ENCODE measurements at places on chromosomes 1 and 21. TPM values are rescaled to one million over a fixed set of nuclear protein-coding genes. Genes with fewer than 3 reads are reported as not detected.

DNA sequence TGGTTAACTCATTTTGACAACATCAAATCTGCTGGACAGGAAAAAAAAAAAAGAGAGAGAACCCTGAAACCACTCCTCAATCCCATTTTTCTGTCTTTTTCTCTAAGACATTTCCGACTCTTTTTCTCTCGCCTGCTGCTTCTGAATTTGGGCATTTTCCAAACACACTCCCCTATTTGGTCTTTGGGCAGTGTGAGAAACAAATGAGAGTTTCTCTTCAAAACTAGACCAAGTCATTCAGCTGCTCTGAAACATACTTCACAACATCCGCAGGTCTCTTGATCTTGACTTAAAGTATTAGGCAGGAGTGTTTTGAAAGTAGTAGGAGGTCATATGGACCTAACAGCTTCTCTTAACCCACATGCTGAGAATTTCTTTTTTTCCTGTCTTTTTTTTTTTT is 364.8 kb upstream of the ESRRG start:
- peaks cover 25% of the 10 kb centered on the region for H3K4me1 ChIP-seq
- DNase-seq: no peak
- H3K27me3 ChIP-seq: peaks cover 22% of the 10 kb centered on the region

- H3K27ac ChIP-seq: peak overlapping the region; percentile 73
- DNase-seq: no peak
- H3K4me3 ChIP-seq: no peak overlapping the region
- H3K27me3 ChIP-seq: no peaks in the 10 kb centered on the region
Observed at GRCh38 chr1:47875831-47876586, 121.2 kb downstream of the TRABD2B start.

DNA sequence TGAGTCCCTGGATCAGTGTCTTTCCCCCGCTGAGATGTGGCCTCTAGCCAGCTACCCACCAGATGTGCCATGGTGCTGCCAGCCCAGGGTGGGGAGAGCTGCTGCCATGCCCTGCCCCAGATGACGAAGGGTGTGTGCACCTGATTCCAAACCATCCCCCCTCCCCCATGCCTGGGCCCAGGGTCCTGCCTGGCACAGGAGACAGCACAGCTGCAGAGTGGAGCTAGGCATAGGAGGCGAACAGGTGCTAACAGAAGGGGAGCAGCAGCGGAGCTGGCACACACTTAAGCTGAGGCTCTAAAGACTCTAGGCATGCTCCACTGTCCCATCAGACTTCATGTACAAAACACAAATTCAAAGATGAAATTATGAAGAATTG is 9.0 kb upstream of the LDLRAP1 start:
- no peaks in the 10 kb centered on the region for H3K36me3 ChIP-seq
- DNase-seq: no peak

- H3K36me3 ChIP-seq: no peaks in the 10 kb centered on the region
- H3K4me1 ChIP-seq: peaks cover 26% of the 10 kb centered on the region
- peak overlapping the region; percentile 76 for H3K27ac ChIP-seq
- DNase-seq: no peak
- H3K4me3 ChIP-seq: no peak overlapping the region
Observed at GRCh38 chr1:213693864-213694263, 293.9 kb upstream of the PROX1 start.

Gene S100A8
- total RNA-seq: not detected

Gene SLC16A4
- total RNA-seq: 1.8 TPM

DNA sequence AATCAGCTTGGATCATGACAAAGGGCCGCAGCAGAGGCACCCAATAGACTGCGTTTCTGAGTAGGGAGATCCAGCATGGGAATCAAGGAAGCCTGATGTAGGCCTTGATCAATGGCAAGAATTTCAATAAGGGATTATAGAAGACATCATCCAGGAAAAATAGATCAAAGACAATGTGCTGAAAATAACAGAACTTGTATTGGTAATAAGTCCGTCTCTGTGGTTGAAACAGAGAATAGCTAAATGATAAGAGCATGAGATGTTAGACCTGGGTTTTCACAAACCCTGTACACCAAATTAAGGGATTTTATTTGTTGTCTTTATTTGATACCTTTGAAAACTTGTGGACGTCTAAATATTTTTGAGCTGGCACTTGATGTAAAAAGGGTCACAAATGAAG is 228.0 kb upstream of the SGIP1 start:
- no peaks in the 10 kb centered on the region for H3K27me3 ChIP-seq
- H3K36me3 ChIP-seq: no peaks in the 10 kb centered on the region
- no peak for DNase-seq
- H3K4me1 ChIP-seq: peaks cover 3% of the 10 kb centered on the region
- no peak overlapping the region for H3K4me3 ChIP-seq
- H3K27ac ChIP-seq: no peak overlapping the region

Gene TACSTD2
- total RNA-seq: not detected

DNA sequence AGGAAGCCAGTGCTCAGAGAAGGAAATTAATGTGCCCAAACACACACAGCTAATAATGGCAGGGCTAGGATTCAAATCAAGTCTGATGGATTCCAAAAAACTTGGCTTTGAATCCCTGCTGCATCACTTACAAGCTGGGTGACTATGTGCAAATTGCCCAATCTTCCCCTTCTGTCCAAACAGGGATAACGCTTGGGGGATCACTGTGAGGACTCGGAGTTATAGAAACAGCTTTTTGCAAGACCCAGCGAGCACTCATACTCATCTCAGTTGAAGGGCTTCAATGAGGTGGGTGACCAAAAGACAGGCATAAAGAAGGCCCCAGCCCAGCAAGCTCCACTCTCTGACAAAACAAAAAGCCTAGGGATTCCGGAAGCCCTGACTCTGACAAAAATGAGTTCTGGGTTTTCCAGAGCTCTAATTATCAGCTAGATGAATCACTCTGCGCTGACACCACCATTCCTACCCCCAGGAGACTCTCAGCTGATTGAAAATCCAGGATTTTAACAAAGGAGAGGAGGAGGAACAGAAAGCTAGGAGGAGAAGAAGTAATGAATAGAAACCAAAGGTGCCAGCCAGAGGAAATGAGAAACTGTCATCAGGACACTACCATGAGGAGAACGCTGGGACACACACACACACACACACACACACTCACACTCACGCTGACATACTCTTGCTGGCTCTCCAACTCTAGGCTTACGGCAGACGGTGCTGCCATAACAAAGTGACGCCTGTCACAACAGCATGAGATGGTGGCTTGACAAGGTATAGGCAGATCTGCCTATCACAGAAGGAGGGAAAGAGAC is 1.6 kb upstream of the STK40 start:
- DNase-seq: no peak
- peak overlapping the region; percentile 99 for H3K27ac ChIP-seq
- peaks cover 39% of the 10 kb centered on the region for H3K4me1 ChIP-seq
- no peaks in the 10 kb centered on the region for H3K36me3 ChIP-seq
- H3K27me3 ChIP-seq: no peaks in the 10 kb centered on the region

DNA sequence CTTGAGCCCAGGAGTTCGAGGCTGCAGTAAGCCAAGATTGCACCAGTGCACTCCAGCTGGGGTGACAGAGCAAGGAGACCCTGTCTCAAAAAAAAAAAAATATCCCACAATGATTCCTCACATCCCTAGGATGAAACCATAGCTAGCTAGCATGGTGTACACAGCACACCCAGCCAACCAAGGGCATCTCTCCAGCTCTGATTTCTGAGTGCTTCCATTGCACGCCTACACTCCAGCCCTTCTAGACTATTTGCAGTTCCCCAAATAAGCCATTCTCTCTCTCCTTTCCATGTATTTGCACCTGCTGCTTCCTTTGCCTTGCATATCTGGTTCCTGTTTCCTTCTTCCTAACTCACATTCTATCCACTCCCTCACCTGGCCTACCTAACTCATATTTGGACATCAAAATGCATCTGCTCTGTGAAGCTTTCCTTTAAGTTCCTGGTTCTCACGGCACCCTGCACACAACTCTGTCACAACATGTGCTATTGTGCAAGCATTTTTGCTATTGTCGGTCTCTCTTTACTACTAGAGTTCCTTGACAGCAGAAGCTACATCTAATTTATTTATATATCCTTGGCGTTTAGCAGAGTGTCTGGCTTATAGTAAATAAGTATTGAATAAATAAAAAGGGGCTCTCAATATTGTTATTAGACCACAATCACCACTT is 2.4 kb upstream of the ELAPOR1 start:
- peaks cover 71% of the 10 kb centered on the region for H3K27me3 ChIP-seq
- H3K27ac ChIP-seq: no peak overlapping the region
- H3K4me3 ChIP-seq: peak overlapping the region; percentile 21
- no peaks in the 10 kb centered on the region for H3K36me3 ChIP-seq

Gene PRRX1
- 4.1 TPM for total RNA-seq

Gene MROH9
- total RNA-seq: not detected

GRCh38 chr1:223515926-223516325 is 122.7 kb downstream of the CCDC185 start:
- H3K4me3 ChIP-seq: no peak overlapping the region
- DNase-seq: no peak
- H3K36me3 ChIP-seq: no peaks in the 10 kb centered on the region
- H3K4me1 ChIP-seq: no peaks in the 10 kb centered on the region
- no peak overlapping the region for H3K27ac ChIP-seq

Gene MCOLN3
- total RNA-seq: not detected

DNA sequence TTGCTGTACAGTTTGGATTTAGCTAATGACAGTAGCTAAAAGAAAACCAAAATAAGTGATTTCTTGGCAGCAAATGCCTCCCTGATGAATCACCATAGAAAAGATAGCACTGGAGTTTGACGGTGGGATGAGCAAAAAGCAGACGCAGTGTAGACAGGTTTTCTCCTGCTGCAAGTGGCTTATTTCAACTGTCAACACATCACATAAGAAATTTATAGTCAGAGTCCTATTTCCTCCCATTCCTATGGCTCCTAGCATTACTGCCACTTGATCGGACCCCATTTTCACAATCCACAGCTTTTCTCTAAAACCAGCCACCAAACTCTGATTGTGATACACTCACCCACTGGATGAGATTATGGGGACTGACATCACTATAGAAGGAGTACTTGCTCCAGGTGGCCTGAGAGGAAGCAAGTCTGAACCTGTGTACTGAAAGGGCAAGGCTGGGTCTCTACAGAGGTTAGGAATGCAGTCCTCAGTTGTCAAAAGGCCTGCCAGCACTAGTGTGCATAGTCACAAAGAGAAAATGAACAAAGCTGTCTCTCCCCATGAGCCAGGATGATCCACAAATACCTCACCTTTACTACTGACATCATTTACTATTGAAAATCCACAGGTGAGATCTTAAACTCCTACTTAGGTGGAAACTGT is 359.8 kb downstream of the LTN1 start:
- H3K27me3 ChIP-seq: no peaks in the 10 kb centered on the region
- H3K27ac ChIP-seq: no peak overlapping the region
- H3K36me3 ChIP-seq: no peaks in the 10 kb centered on the region
- DNase-seq: no peak
- no peak overlapping the region for H3K4me3 ChIP-seq

DNA sequence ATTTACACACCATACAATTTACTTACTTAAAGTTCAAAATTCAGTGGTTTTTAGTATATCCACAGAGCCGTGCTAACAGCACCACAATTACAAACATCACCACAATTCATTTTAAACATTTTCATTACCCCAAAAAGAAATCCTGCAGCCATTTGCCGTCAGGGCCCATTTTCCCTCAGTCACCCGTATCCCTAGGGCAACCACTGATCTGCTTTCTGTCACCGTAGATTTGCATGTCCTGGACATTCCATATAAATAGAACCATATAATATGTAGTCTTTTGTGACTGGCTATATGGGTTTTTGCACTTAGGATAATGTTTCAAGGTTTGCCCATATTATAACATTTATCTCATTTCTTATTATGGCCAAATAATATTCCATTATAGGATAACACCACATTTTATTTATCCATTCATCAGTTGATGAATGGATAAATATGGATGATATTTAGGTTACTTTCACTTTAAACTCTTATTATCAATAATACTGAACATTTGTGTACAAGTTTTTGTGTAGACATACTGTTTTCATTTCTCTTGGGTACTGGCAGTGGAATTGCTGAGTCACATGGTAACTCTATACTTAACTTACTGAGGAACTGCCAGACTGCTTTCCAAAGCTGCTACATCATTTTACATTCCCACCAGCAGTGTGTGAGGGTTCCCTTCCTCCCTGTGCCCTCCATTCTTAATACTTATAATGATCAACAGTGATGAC is 68.9 kb downstream of the ST3GAL3 start:
- peaks cover 36% of the 10 kb centered on the region for H3K36me3 ChIP-seq
- H3K27ac ChIP-seq: no peak overlapping the region
- no peak for DNase-seq
- no peaks in the 10 kb centered on the region for H3K27me3 ChIP-seq
- no peak overlapping the region for H3K4me3 ChIP-seq

Gene HES3
- total RNA-seq: 25.2 TPM

GRCh38 chr1:243726806-243727502 is 123.1 kb downstream of the AKT3 start:
- no peak overlapping the region for H3K4me3 ChIP-seq
- no peak overlapping the region for H3K27ac ChIP-seq
- peaks cover 27% of the 10 kb centered on the region for H3K4me1 ChIP-seq
- H3K27me3 ChIP-seq: no peaks in the 10 kb centered on the region
- peaks cover 2% of the 10 kb centered on the region for H3K36me3 ChIP-seq

DNA sequence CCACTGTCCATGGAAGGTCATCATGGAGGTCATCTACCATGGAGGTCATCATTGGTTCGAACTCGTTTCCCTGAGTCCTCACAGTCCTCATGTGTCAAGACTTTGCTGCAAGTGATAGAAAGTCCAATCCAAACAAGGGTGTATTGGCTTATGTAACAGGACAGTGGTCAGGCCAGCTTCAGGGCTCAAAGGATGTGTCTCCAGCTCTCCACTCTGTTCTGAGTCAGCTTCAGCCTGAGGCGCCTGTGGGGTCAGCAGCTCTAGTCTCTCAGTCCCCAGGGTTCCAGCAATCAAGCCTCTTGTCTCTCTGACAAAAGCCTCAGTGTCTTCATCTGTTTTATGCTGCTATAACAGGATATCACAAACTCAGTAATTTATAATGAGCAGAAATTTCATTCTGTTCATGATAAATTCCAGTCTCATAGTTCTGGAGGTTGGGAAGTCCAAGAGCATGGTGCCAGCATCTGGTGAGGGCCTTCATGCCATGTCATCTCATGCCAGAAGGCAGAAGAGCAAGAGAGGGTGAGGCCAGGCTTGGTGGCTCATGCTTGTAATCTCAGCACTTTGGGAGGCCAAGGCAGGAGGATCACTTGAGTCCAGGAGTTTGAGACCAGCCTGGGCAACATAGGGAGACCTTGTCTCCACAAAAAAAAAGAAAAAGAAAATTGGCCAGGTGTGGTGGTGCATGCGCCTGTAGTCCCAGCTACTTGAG is 19.5 kb downstream of the A3GALT2 start:
- no peak overlapping the region for H3K4me3 ChIP-seq
- peaks cover 18% of the 10 kb centered on the region for H3K36me3 ChIP-seq
- DNase-seq: no peak
- no peaks in the 10 kb centered on the region for H3K27me3 ChIP-seq
- no peak overlapping the region for H3K27ac ChIP-seq

GRCh38 chr1:67570486-67571143 is 114.4 kb upstream of the GADD45A start:
- no peaks in the 10 kb centered on the region for H3K36me3 ChIP-seq
- no peak for DNase-seq
- no peak overlapping the region for H3K4me3 ChIP-seq
- no peaks in the 10 kb centered on the region for H3K27me3 ChIP-seq

- no peaks in the 10 kb centered on the region for H3K36me3 ChIP-seq
- no peak overlapping the region for H3K4me3 ChIP-seq
- no peak overlapping the region for H3K27ac ChIP-seq
- DNase-seq: no peak
- H3K4me1 ChIP-seq: peaks cover 12% of the 10 kb centered on the region
Observed at GRCh38 chr1:205062319-205062718, 19.3 kb downstream of the CNTN2 start.

Gene CR1L
- total RNA-seq: not detected

Gene LCA5L
- total RNA-seq: 1.2 TPM

Gene SPEN
- 69.4 TPM for total RNA-seq

Measured in neural crest cell (in vitro differentiated cells).